Activated CD4-positive, alpha-beta T cell treated with anti-CD3 and anti-CD28 coated beads for 24 hours (primary cell): ENCODE measurements at places on chromosomes 5 and 9.

GRCh38 chr5:95866435-95867040 lies 44.0 kb upstream of the GLRX start:
- DNase-seq = no peak

GRCh38 chr5:106578736-106579135 lies 1092.0 kb downstream of the EFNA5 start:
- DNase-seq = no peak

GRCh38 chr9:77830618-77831285 lies 182.6 kb upstream of the GNA14 start:
- no peak for DNase-seq

DNA sequence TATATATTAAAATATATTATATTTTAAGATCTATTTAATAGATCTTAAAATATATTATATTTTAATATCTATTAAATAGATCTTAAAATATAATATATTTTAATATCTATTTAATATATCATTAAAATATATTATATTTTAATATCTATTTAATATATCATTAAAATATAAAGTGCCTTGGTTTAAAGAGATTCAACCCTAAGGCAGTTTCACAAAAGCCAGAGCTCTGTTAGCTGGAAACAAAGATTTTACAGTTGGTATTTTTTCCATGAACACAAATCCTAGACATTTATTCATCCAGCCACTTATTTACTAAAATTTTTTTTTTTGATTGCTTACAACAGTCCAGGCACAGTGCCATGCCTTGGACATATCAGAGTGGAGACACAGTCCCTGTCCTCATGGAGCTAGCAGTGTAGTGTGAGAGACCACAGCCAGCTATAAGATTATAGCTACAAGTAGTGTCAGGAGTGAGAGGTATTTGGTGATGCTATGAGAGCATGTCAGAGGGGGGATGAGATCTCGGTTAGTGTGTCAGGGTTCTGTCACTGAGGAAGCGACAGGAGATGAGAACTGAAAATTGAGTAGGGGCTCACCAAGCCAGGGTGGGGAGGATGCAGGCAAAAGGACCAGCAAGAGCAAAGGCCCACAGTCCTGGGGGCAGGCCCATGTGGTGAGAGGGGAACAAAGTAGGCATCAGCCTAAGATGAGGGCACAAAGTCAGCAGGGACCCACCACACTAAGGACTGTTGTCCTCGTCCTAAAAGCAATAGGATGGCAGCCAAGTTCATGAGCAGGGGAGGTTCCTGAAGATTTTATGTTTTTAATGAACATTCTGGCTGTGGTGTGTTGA lies 74.5 kb downstream of the FBXO38 start:
- DNase-seq = no peak

DNA sequence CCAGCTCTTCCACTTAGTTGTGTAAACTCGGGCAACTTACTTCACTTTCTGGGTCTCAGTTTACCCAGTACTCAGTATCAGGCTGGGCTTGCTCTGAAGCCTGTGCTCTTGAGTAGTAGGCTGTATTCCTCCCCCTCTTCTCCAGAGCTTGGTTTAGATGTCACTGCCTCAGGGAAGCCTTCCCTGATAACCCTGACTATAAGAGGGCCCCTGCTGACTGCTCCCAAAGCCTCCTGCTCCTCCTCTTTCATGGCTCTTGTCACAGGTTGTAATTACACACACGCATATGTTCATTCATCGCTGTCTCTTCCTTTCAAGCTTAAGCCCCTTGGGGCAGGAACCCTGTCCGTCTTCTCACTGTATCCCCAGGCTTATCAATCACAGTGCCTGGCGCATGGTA lies 140.2 kb downstream of the RGS3 start:
- DNase-seq = no peak

- DNase-seq = no peak
Measured at GRCh38 chr9:122835313-122835731, 6.9 kb upstream of the PDCL start.

DNA sequence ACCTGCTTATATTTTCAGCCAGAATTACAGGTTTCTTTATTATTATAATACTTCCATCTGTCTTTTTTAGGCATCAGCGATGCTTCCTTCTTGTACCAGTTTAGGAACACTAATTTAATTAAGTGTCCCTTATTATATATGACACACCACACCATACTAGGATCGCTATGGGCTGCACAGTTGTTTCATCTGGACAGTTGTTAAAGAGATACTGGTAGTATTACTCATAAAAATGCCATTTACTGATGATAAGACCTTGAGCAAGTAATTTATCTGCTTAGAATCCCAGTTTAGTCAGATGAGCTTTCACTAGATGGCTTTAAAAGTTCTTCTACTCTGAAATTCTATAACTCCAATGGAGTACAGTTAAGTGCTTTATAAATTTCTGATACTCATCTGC lies 17.1 kb downstream of the ARSK start:
- DNase-seq = no peak

DNA sequence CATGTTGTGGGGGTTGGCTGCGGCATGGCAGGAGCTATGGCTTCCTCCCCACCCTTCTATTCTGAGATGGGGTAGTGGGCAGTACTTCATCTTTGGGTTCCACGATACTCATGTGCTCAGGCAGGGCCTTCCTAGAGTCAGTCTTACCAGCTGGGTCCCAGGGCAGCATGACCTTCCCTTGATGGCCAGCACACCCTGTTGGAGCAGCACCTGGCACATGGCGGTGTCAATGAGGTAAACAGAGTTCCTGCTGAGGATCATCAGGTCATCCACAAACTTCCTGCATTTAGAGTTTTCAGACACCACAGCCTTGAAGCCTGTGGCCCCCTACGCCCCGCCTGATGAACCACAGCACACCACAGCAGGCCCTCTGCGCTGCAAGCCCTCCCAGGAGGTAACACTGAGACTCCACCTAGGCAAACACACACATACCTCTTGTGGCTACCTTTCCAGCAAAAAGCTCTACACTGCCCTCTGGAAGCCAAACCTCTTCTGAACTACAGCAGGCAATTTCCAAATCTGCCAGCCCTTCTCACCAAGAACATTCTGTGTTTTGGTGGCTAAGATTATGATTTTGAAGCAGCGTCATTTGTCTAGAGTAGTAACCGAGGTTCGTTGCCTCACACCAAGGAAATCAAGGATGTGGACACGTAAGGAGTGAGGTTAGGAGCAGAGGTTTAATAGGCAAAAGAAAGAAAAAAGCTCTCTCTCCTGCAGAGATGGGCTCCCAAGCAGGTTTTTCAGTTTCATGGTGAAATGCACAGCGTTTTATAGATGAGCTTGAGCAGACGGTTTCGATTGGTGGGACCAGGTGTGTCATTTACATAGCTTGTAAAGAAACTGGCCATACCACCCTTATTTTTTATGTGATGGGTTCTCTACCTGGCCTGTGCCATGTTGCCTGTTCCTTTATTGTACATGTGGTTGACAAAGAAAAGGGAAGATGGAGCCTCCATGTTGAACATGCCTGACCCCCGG lies 20.3 kb upstream of the TMEM174 start:
- no peak for DNase-seq

GRCh38 chr9:114372921-114373448 lies 14.8 kb downstream of the AKNA start:
- DNase-seq = peak; percentile 58

GRCh38 chr9:89854715-89855475 lies 250.1 kb downstream of the GADD45G start:
- DNase-seq = no peak

DNA sequence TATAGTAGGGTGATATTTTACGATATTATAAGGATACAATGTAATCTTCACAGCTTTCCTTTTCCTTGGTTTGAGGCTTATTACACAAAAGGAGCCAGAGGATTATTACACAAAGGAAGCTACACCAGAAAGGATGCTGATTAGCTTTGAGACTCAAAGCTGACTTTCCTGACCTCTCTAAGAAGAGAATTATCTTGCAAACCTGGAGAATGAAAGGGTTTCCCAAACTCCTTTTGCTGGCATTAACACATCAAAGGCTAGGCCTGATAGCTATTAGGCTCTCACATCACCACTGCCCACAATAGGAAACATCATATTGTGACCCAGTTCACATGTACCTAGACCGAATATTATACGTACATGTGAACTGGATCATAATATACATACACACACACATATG lies 34.2 kb upstream of the CHD1 start:
- no peak for DNase-seq

DNA sequence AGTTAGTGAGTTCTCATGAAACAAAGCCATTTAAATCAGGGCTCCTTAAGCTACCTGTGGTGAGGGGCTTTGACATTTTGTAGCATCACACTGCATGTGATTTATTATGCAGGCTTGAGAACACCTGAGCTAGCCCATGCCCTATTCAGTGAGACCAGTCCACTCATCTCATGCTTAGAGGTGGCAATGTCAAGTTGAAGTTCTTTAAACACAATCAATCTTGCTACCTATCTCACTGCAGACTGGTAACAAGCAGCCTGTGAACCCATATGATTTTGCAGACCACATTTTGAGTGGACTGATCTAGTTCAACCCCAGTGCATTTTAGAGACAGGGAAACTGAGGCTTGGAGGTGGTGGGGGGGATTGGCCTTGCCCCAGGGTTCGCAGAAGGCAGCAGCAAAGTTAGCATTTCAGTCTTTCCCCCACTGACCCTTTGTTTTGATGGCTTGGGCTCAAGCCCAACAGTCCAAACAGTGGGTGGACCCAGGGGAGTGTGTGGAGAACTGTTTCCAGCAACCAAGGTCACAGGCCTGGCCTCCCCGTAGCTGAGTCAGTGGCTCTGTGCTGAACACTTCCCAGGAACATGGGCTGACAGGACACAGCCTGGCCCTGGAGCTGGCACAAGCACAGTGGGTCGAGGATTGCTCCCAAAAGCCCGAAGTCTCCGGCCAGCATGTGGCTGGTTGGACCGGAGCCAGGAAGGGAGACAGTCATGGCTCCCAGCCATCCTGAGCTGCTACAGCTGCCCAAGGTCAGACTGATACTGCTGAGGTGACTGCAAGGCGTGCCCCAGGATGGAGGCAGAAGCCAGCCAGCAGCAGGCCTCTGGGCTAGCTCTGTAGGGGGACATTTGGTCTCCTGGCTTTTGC lies 95.3 kb downstream of the RGS3 start:
- no peak for DNase-seq

DNA sequence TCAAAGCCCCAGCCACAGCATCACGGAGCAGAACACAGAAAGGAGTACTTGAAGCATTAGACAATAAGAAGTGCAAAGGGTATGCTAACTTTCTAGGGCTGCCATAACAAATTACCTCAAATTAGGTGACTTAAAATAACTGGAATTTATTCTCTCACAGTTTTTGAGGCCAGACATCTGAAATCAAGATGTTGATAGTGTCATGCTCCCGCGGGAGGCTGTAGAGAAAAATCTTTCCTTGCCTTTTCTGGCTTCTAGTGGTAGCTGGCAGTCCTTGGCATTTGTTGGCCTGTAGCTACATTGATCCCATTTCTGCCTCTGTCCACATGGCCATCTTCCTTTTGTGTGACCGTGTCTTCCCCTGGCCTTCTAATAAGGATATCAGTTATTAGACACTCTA lies 51.9 kb upstream of the SPDL1 start:
- DNase-seq = no peak

DNA sequence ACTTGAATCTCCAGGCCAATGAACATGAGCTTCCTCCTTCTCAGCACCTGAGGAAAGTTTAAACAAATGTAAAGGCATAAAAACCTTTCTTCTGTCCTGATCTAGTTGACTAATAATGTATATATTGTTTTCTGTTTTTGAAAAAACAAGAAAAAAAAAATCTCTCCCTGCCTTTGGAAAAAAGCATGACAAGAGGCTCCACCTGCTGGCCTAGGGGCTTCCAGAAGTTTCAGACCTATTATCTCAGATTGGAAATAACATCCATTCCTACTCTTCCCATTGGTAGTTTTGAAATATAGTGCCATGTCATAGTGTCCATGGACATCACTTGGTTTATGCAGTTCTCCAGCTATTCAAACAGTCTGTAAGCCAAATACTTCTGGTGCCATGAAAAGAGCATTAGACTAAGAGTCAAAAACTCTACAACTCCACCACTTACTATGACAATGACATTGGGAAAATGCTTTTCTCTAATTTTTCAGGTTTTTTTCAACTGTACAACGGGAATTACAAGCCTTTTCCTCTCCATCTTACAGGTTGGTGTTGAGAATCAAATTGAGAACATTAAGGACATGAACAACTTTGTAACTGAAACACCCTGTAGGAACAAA lies 409.6 kb upstream of the MPDZ start:
- DNase-seq = no peak

DNA sequence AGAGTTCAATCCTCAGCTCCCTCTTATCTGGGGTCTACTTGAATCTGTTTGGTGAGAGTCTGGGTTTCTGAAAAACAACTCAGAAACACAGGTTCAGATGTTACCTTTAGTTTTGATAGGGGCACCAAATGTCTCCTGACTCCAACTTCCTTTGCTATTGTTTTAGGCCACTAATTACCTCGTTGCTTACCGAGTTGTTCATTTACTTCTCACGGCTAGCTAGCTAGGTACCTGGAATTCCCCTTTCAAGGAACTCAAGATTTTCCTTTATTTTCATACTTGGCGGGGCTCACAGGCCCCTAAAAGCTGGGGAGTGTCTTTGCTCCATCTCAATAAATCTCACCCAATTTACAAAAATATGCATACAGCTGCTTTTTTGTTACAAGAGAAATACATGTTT lies 111.4 kb downstream of the SLC28A3 start:
- DNase-seq = no peak

DNA sequence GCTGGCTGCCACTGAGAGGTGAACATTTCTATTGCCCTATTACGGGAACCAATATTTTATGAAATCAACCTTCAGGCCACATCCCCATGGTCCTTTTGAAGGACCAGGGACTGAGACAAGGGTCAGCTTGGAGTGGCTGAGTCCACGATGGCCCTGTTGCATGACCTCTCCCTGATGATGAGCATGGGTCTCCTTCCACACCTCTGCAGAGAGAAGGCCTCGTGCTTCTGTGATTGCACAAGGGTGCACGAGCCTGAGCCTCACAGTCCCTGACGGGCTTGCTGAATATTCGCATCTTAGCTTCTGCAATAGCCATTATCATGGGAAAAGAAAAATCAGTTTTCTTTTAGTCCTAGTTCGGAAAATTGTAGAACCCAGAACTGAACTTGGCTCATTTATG lies 255.0 kb upstream of the IRX2 start:
- DNase-seq = no peak

GRCh38 chr9:728535-728934 lies 113.0 kb upstream of the DMRT1 start:
- DNase-seq = no peak
